Left ventricle myocardium inferior (tissue), 1 donor: ENCODE measurements at places on chromosomes 6 and 20.

DNA sequence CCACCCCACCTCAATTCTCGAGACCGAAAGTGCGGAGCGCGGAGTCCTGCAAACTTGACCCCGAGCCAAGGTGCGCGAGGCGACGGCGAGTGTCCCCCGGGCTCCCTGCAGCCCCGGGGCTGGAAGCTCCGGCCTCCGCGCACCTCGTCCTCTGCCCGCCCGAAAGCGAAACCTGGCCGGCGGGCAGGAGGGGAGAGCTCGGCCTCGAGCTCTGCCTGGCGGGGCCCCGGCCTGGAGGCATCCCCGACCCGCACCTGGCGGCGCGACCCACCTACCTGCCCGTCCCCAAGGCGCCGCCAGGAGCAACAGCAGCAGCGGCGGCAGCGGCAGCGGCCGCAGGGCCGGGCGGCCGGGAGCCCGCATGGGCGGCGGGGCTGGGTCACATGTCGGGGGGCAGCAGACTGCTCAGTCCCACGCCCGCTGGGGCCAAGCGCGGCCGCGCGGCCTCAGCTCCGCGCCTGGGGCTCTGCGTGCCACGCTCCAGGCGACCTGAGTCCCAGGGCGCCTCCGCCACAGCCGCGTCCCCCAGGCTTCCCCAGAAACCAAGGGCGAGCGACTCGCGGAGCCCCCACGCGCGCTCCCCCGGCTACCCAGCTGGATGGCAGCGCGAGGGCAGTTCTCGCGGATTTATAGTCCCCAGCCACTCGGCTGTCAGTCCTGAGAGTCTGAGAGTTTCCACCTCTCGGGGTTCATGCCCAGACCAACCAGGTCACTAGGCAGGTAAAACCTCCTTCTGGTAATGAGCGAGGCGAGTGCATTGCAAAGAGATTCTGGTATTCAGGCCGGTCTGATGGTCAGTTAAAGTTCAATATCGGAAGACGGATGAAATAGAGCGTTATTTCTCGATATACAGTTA is at the start of gene IL20RA:
IL20RA (minus strand) TSS at position 600 of the 856 bp plus-strand sequence; CDS start at position 363, 237 bp downstream.
- DNase-seq = peak; percentile 20

- no peak for DNase-seq
These were observed 1018.3 kb downstream of the GRIK2 start for GRCh38 chr6:102411796-102412195.

- peak; percentile 45 for DNase-seq
These were observed 538 bp upstream of the ZFP64 start for GRCh38 chr20:52191916-52192718.

DNA sequence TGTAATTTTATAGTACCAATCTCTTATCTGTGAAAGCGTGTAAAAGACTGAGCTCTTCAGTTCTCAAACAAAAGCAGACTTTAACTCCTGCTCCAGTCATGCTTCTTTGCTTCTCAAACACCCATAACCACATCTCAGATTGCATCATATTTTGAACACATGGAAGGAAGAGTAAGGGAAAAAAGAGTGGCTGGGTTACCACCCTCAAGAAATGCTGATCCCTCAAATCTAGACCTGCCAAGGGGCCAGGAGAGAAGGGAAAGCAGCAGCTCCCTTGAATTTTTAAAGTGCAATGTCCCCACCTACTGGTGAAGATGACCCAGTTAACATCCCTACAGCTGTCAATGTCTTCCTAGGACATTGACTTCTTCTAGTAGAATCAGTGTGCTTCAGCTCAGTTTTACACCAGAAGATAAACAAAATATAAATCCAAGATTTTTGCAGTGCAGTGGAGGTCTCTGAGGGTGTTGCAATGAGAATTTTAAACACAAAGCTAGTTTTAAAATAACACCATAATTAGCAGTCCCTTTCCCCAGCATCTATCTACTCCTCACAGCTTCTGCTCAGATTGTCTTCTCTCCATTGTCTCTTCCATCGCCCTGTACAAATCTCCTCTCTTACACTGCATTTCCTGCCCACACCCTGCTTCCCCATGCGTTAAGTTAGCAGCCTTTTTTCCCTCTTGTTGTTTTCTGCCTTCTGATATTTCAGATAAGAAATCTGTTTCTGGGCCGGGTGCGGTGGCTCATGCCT is 22.6 kb upstream of the HLA-DQB2 start:
- no peak for DNase-seq

DNA sequence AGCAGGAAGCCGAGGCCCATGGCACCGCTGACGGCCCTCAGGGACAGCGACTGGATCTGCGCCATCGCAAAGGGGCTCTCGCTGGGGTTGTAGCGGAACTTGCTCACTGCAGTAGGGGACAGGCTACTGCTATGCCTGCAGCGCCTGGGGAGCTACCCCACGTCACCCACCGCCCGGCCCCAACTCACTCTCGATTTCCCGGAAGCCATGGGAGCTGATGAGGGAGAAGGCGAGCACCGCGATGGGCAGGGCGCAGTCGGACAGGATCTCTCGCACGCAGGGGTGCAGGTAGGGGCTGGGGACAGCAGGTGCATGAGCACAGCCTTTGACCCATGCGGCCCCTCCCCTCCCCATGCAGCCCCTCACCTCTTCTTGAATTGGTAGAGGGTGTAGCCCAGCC is 9.8 kb downstream of the SLC4A11 start:
- DNase-seq = no peak

GRCh38 chr6:139536751-139537617 is 162.5 kb upstream of the CITED2 start:
- DNase-seq = no peak

DNA sequence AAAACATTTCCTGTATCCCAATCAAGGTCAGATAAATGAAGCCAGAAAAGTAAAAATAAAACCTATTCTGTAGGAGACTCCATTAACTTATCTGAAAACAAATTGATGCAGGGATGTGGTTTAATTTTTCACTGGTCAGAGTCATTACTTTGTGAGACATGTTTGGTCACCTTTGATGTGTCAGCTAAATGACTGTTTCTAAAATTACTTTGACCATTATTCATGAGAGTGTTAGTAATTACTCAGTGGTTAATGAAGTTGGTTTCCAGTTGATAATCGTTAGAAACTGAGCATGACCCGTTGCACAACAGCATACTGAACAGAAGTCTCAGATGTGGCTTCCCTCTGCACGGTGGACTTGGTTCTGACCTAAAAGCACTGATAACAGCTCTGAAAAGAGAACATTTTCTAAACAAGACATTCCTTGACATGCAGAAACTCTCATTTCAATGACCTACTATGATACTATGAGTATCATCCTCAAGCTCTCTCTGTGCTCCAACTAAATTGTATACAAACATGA is 410.5 kb upstream of the RNF217 start:
- DNase-seq = no peak

- no peak for DNase-seq
These were observed 22.9 kb downstream of the CYP39A1 start for GRCh38 chr6:46629691-46630090.

GRCh38 chr20:53216856-53217576 is 244.9 kb downstream of the TSHZ2 start:
- DNase-seq = peak; percentile 66

GRCh38 chr6:74284284-74284683 is 588.3 kb downstream of the CD109 start:
- DNase-seq = no peak

- DNase-seq = no peak
These were observed 202.6 kb upstream of the STXBP5 start for GRCh38 chr6:147001621-147002020.

GRCh38 chr20:6750438-6750837 is 17.0 kb upstream of the BMP2 start:
- DNase-seq = no peak

- no peak for DNase-seq
These were observed 33.7 kb downstream of the NFATC2 start for GRCh38 chr20:51508780-51509179.

DNA sequence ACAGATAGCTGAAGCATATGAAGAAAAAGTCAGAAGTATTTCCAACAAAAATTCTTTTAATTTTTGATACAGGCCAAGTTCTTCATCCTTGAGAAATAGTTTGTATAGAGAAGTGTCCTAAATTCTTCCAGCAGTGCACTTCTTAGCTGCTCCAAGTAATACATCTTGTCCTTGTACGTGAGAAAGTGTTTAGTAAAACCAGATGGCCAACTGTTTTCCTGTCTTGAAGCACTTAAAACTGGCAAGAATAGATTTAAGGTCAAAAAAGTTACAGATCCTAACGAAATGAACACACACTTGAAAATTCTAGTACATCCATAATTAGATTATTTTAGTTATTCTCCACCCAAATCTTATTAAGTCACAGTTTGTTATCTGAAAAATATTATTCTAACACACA is 52.2 kb upstream of the HSF2 start:
- no peak for DNase-seq

GRCh38 chr20:56237335-56237734 is 11.2 kb upstream of the MC3R start:
- no peak for DNase-seq

- DNase-seq = no peak
These were observed 58.6 kb downstream of the LIN28B start for GRCh38 chr6:105015482-105015881.

- DNase-seq = no peak
These were observed 56.1 kb downstream of the MEP1A start for GRCh38 chr6:46849361-46849690.

GRCh38 chr20:10792291-10792690 is 118.5 kb upstream of the JAG1 start:
- no peak for DNase-seq

- DNase-seq = no peak
These were observed 413.2 kb downstream of the GJA1 start for GRCh38 chr6:121848523-121849255.

- DNase-seq = no peak
These were observed 73.4 kb downstream of the FAM229B start for GRCh38 chr6:112160745-112161144.

GRCh38 chr20:43717616-43717995 is 9.2 kb downstream of the GTSF1L start:
- no peak for DNase-seq

- no peak for DNase-seq
These were observed 11.2 kb upstream of the PCMTD2 start for GRCh38 chr20:64244281-64244805.

GRCh38 chr6:135186255-135186654 is 5.1 kb downstream of the MYB start:
- DNase-seq = no peak

GRCh38 chr20:55515832-55516231 is 489.5 kb downstream of the CBLN4 start:
- no peak for DNase-seq

- no peak for DNase-seq
These were observed 263.5 kb downstream of the TFAP2A start for GRCh38 chr6:10151144-10151915.

DNA sequence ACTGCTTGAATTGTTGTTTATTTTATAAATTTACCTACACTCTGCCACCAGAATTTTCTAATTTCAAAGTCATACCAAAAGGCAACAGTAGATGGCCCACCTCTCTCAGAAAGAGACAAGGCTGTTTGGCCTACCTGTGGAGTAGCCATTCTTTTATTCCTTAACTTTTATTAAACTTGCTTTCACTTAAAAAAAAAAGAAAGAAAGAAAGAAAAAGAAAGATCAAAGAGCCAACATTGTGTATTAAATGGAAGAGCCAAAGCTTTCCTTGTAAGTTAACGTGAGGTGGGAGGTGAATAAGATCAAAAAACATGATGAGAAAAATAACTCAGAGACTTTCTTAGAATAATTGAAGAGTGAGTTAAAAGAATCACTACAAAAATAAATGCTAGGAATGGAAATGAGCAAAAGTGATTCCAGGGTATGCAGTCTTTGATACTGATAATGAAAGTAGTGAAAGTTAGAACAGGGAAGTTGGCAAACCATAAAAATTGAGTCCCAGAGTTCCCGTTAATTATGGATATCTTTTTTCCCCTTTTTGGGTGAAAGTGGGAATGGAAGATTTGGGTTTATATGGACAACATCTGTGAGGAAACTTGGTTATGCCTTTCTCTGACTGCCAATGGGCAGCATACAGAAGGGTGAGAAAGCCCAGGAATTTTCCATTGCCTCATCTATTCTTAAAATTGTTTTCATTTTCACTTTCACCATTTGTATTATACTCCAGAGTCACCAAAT is 35.9 kb upstream of the MYB start:
- no peak for DNase-seq

DNA sequence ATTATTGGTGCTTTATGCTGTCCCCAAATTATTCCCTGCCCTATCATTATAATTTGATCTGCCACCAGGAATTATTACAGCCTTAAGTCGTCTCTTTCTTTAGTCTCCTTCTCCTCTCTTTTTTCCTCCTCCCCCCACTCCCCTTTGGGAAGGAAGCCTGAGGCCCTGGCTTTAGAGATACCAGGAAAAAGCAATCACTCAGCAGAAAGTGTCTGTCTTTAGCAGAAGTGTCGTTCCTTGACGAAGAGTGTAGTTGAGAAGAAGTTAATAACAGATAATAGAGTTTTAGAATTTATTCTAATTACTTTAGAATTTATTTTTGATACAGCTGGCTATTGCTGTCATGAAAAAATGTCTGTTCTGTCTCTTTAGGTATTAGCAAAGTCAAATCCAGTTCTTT is 16.5 kb downstream of the LIN28B start:
- no peak for DNase-seq

DNA sequence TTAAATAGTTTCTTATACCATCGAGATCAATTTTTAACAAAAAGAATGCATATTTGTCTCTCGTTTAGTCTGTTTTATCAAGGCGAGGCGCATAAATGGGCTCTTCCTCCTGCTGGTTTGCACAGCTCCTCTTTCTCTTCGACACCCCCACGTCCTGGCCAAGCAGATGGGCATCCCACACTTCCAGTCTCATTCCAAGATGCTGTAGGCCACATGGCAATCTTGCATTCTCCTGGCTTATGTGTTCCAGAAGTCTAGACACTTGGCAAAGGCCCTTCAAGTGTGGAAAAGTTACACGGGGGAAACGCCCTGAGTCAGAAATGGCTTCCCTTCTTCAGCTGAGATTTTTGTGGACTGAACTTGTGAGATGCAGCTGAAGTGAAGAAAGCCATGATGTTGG is 447.1 kb downstream of the QKI start:
- no peak for DNase-seq

DNA sequence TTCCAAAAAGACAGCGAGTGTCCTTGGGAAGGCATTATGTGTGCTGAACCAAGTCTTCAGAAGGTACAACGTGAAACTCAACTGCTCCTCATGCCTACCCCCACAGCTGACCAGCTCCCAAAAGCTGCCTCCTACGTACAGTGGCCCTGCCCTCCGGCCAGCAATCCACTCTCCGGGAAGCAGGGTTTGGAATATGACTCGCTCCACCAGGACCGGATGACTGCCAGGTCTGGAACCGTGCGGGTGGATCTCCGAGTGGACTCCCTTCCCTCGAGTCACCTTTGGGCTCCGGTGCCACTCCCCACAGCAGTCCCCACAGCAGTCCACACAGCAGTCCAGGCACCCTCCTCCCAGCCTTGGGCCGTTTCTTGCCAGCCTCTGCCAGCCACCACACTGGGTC is 4.3 kb downstream of the ZBTB46 start:
- DNase-seq = no peak

DNA sequence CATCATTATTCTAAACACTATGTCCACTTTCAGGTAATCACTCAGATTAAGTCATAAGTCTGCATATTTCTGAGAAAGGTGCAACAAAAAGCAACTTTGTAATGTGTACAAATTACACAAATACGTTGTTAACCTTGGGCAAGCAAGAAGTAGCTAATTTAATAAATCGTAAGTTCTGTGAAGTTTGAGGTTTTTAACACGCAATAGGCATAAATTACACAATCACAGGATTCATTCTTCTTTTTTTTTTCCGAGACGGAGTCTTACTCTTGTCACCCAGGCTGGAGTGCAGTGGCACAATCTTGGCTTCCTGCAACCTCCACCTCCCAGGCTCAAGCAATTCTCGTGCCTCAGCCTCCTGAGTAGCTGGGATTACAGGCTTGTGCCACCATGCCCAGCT is 57.2 kb upstream of the F13A1 start:
- no peak for DNase-seq
